Pulmonary artery endothelial cell (primary cell): ENCODE measurements at places on chromosomes 7 and 10.

DNA sequence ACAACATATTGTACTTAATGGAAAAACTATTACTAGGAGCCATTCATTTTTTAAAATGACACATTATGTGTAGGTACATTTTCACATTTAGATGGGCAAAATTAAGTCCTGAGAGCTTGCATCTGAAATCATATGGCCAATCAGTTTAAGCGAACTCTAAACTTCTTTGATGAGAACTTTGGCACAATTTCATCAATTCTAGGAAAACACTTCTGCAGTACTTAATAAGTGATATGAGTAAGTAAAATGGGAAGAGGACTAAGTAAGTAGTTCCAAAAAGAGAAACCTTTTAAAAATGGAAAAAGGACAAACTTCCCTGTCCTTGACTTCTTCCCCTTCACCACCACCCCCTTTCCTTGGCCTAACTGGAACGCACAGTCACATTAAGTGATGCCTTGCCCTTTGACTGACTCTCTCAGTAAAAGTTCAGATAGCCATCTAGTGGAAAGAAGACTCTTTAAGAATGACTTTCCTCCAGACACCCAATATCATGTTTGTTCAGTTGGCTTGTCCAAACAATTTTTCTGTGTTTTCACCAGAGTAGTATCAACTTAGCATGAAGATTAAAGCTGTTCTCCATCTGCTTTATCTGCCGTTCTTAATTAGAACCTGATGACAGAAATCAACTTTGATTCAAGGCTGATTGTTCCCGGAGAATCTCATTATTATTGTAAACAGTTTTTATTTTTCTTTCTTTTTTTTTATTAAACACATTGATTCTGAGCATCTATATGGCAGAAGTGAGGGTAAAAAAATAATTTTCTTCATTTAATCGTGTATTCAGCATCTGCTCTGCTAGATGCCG lies 45.1 kb downstream of the CNNM2 start:
- DNase-seq = no peak

DNA sequence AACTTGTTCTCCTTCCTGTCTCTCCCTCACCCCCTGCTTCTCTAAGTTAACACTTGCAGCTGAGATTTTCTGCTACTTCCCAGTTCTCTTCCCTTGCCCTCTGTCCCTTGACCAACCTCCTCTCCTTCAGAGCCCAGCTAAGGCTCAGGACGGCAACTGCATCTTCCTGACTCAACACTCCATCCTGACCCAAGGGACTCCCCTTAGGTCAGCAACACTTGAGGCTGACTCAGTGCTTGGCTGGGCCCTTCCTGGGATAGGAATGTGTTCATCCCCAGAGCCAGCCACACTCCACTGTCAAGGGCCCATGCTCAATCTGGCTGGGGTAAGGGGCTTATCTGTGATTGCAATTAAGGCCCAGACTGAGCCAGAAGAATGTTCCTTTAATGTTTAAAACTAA lies 3.4 kb downstream of the CALHM2 start:
- no peak for DNase-seq

GRCh38 chr7:33422141-33422540 lies 292.8 kb downstream of the BBS9 start:
- no peak for DNase-seq

GRCh38 chr7:120259386-120259785 lies 13.6 kb upstream of the KCND2 start:
- no peak for DNase-seq

DNA sequence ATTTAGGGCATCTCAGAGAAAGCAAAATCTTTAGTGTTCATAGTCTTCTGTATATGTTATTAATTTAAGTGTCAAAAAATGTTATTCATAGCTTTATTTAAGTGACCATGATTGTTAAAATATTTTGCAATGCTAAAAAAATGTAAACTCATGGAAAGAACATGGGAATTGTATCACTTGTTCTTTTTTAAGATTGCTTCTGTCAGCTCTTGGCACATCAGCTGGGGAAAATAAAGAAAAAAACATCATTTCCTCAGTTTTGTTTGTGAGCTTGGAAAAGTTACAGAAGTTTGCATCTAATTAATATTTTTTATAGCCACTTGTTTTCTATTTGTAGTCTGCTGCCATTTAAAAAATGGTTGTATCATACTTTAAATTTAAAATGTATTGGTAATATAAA lies 285.9 kb upstream of the CSTF2T start:
- DNase-seq = no peak

GRCh38 chr10:132645630-132646442 lies 108.2 kb downstream of the INPP5A start:
- no peak for DNase-seq

GRCh38 chr7:108385834-108386422 lies 70.3 kb downstream of the NRCAM start:
- DNase-seq = no peak

- no peak for DNase-seq
Observed at GRCh38 chr7:129940329-129940728, 12.4 kb downstream of the UBE2H start.

GRCh38 chr10:61052469-61053205 lies 108.7 kb upstream of the RHOBTB1 start:
- no peak for DNase-seq

DNA sequence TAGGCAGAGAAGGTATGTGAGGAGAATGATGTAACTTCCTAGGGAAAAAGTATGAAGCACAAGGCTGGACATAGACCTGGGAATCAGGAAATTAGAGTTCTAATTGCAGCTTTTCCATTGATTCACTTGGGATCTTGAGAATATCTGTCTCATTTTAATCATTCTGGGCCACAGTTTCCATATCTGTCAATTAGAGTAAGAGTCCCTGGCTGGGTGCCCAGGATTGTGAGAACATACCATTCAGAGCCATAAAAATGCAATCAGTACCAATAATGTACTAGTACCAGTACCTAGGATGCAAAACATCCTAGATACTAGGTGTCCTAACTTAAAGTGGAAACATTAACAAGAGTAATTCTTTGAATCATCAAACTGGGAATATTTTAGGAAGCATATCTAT lies 29.6 kb downstream of the CAV1 start:
- DNase-seq = peak; percentile 32

GRCh38 chr10:70191972-70192305 lies 21.6 kb upstream of the SAR1A start:
- DNase-seq = no peak

GRCh38 chr7:137984181-137985041 lies 17.5 kb downstream of the CREB3L2 start:
- no peak for DNase-seq

- DNase-seq = peak; percentile 79
Observed at GRCh38 chr10:35421553-35422178, 85.4 kb downstream of the CCNY start.

GRCh38 chr7:21356616-21357015 lies 71.3 kb upstream of the SP4 start:
- no peak for DNase-seq

GRCh38 chr10:125799451-125800182 lies 23.4 kb downstream of the UROS start:
- DNase-seq = no peak

GRCh38 chr7:113175525-113176104 lies 57.3 kb upstream of the SMIM30 start:
- DNase-seq = no peak

DNA sequence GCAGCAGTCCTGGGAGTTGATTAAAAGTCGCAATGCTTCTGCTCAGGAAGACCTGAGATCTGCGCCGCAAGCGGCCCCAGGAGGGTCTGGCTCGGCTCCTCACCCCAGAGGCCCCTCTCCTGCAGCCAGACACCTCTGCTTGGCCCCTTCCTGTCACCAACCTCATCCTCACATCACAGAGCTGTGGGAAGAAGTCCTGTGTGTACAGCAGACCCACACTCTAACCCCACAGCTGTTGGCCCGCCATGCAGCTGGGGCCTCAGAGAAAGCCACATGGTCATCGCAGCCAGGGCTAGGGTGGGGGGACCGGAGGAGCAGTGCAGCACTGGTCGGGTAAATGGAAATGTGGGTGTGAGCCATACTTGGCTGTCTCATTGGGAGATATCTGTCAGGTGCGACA lies 97.7 kb downstream of the RGS10 start:
- DNase-seq = no peak

DNA sequence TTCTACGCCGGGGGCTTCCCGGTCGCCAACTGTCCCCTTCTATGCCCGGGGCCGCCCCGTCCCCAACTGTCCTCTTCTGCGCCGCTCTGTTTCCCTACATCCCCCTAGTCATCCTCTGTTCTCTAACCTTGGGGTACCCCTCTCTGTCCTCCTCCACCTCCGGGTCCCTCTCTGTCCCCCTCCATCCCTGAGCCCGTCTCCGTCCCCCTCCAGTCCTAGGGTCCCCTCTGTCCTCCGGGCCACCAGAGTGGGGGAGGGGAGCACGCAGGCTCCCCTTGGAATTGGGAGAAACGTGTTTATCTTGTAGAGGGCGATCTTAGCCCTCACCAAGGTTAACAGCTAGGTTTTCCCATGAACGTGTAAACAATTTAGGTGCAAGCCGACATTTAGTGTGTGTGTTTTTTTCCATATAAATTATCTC lies 852 bp upstream of the KLF6 start:
- no peak for DNase-seq

GRCh38 chr10:13491747-13492360 lies 37.0 kb downstream of the BEND7 start:
- DNase-seq = no peak

GRCh38 chr10:15169555-15170401 lies 1.3 kb upstream of the NMT2 start:
- no peak for DNase-seq

GRCh38 chr10:88415533-88416130 lies 167.5 kb downstream of the RNLS start:
- DNase-seq = no peak

DNA sequence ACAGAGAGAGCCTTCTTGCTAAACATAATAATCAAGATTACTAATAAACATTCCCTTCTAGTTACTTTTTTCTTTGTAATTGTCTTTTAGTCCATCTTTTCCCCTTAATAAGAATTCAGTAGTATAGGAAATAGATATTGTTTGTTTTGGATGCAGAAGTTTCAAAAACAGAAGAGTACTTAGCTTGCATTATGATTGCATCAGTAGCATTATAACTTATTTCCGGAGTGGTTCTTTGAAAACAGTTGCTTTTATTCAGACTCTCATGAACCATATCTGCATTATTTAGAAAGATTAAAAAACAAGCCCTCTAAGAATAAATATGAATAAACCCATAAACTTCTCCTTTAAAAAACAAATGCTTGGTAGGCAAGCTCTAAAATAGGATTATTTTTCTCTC lies 34.0 kb upstream of the DKK1 start:
- no peak for DNase-seq

DNA sequence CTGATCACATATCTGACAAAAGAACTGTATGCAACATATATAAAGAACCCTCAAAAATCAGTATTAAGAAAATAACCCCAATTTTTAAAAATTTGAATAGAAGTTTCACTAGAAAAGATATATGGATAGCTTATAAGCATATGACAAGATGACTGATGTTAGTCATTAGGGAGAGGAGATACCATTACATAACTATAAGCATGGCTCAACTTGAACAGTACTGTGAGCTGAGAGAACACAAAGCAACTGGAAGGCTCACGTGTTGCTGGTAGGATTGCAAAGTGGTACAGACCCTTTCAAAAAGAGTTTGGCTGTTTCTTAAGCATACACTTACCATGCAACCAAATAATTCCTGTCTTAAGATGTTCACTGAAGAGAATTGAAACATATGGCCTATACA lies 14.7 kb downstream of the CCDC71L start:
- no peak for DNase-seq

DNA sequence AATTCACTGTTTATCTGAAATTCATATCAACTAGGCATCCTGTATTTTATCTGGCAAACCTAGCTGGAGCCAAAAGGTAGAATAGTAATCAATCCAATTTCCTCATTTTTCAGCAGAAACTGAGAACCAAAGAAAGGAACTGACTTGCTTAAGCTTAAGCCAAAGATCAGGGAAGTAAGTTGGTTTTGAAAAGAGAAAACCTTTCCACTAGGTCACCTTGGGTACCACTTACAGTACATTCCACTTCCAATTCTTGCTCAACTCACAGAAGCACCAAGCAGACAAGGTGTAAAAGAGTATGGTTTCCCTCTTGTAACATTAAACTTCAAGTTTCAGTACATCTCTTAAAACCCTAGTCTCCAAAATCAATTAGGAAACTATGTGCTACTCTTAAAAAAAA lies 79.6 kb downstream of the ZFAND4 start:
- DNase-seq = no peak

DNA sequence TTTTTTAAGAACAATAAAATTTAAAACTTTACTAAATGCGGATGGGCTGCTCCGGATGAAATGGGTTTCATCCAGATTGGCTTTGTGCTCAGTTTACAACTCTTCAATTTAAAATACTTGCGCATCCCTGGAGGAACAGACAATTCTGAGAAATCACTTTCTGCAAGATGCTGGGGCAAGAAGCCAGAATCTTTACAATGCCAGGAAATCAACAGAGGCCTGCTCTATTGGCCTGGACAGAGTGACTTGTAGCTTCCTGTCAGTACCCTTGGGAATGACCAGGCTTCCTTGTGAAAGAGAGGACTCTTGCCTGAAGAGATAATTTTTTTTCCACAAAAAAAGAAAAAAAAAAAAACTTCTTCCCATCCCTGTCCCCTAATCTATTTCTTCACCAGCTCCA lies 3.9 kb upstream of the FAM13C start:
- peak; percentile 15 for DNase-seq

- DNase-seq = no peak
Observed at GRCh38 chr7:52586704-52587103, 448.7 kb upstream of the POM121L12 start.

GRCh38 chr10:129945064-129945463 lies 19.0 kb downstream of the EBF3 start:
- no peak for DNase-seq

DNA sequence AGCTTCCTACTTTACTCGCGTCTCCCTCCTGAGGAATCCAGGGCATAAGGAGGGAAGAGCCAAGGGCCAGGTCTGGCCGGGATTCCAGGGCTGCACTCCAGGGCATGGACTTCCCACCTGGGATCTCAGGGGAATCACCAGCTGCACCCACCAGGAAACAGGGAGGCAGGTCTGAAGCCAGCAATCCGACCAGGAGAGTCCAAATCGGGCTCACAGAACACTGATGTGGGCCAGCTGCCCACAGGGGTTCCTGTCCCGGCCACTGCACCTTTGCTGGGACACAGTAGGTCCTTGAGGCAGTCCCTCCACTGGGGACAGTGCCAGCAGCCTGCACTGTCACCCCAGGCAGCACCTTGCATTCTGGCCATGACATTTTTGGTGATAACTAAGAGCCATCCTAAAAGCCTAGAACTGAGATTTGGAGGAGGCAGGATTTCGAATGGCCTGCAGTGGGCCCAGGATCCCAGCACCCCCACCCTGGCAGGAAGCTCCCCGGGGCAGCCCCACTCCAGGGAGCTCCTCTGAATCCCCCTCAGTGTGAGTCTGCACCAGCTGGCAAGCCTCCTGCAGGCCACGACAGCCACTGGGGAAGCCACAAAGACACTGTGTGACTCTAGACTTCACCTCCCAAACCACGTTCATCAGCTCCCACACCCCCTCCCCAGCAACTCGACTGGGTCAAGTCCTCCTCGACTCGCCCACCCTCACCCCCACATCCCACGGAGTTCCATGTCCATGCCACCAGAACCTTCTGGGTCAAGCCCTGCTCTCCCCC lies 71.5 kb upstream of the PPP2R2D start:
- no peak for DNase-seq
